ENCODE measurements at places on chromosomes 4 and X. TPM values are rescaled to one million over a fixed set of nuclear protein-coding genes. Genes with fewer than 3 reads are reported as not detected.
A peak's percentile ranks its signal among the peaks of the same experiment; 100 is the strongest.

- no peaks in the 10 kb centered on the region for H3K27me3 ChIP-seq
- H3K4me3 ChIP-seq: no peak overlapping the region
- H3K27ac ChIP-seq: peak overlapping the region; percentile 81
- no peaks in the 10 kb centered on the region for H3K36me3 ChIP-seq
Observed at GRCh38 chr4:76589872-76590797, 155.1 kb downstream of the SHROOM3 start.

DNA sequence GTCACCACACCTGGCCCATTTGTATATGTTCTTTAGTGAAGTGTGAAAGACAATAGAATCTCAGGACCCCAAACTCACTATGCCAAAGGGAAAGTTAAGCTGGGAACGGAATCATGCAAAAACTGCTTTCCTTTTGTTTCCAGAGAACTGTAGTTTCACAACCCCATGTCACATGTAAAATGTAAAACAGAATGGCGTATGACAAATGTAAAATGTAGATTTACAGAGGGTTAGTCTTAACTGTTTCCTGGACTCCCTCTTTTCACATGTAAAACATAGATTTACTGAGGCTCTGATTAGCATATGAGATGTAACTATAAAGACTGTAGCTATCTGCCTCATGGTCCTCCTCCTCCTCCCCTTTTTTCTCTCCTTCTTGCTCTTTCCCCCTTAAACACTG, 66.3 kb downstream of the ABLIM2 start:
- no peak for DNase-seq
- no peaks in the 10 kb centered on the region for H3K36me3 ChIP-seq
- H3K27me3 ChIP-seq: no peaks in the 10 kb centered on the region

The CFAP47 gene
- 0.78 TPM for total RNA-seq

DNA sequence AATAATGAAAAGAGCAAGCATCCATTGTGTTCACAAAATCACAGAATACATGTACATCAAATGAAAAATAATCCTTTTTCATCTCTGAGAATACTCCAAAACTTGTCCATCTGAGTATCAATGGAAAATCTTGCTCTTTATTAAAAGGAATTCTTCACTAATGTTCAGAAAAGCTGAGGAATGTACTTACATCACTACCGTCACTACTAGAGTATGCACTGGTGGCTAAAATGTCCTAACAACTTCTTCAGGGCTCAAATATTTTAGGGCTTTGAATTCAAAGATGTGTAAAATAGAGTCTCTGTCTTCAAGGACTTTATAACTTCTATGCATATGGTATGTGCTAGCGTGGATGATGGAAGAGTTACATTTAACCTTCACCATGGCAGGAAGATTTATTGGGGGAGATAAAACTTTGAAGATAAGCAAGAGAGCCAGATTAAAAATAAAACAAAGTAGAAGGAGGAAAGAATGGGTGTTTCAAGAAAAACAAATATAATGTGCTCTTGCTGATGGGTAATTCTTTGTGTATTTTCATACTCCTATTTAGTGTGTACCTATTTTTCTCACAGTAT, 55.1 kb downstream of the DMD start:
- H3K36me3 ChIP-seq: no peaks in the 10 kb centered on the region
- H3K27me3 ChIP-seq: no peaks in the 10 kb centered on the region
- no peak for DNase-seq
- no peak overlapping the region for H3K27ac ChIP-seq

- no peaks in the 10 kb centered on the region for H3K27me3 ChIP-seq
- H3K4me3 ChIP-seq: no peak overlapping the region
- H3K36me3 ChIP-seq: no peaks in the 10 kb centered on the region
- peak overlapping the region; percentile 63 for H3K27ac ChIP-seq
Observed at GRCh38 chr4:139798456-139798855, 132.8 kb downstream of the MGST2 start.

DNA sequence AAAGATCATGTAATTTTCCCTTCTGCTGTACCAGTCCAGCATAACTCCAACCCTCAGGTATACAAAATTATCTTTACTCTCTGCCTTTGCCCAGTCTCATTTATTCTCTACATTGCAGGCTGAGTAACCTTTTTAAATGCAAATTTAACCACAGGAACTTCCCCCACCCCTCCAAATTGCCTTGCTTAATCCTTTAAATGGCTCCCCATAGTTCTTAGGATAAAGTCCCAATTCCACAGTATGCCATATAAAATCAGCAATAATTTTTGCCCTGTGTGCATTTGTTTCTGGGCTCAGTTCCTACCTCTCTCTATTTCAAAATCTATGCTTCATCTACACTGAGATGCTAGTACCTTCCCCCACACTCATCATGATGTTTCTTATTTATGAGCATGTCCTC, 879.7 kb downstream of the RPA4 start:
- no peaks in the 10 kb centered on the region for H3K36me3 ChIP-seq
- no peak for DNase-seq
- no peaks in the 10 kb centered on the region for H3K4me1 ChIP-seq
- H3K4me3 ChIP-seq: no peak overlapping the region
- no peak overlapping the region for H3K27ac ChIP-seq
- H3K27me3 ChIP-seq: no peaks in the 10 kb centered on the region

The BTK gene
- total RNA-seq: 2.6 TPM

DNA sequence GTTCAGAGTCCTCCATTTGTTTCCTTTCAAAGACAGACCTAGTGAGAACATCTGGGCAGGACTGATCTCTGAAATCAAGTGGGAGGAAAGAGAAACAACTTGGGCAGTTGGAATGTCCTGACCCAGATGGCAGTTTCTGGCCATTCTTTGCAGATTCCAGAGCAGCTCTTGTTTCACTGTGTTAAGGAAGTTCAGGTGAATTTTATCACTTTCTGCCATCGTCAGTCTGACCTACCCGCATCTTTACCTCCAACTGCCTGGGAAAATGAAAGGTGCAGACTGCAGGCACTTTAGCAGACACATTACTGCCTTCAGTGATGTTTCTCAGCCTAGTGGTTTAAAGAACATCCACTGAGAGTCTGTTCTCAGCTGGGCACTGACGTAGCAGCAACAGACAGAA, 216.2 kb downstream of the CEP135 start:
- H3K27ac ChIP-seq: no peak overlapping the region
- H3K36me3 ChIP-seq: no peaks in the 10 kb centered on the region
- no peak for DNase-seq
- H3K4me3 ChIP-seq: no peak overlapping the region
- no peaks in the 10 kb centered on the region for H3K27me3 ChIP-seq
- H3K4me1 ChIP-seq: no peaks in the 10 kb centered on the region

The PCDH11X gene
- total RNA-seq: not detected

The SLIT2 gene
- 3.1 TPM for total RNA-seq

The TEX13B gene
- total RNA-seq: not detected

- no peak for DNase-seq
- H3K27me3 ChIP-seq: no peaks in the 10 kb centered on the region
Observed at GRCh38 chr4:177271915-177272766, 37.5 kb upstream of the NEIL3 start.

DNA sequence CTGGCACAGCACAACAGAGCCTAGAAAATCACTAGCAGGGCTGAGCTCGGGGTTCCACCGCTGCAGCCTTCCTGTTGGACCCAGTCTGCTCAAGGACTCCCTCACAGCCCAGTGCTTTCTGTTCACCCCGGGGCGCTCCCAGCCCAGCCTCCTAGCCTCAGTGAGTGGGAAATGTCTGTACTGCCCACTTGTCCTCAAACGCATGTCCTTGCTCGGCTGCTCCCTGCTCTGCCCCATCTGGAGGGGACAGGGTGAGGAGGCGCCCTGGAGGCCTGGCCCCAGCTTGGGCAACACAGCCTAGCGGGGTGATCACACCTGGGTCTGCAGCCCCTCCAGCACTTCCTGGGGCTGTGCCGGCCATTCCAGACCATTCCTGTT, 11.9 kb upstream of the CCNQ start:
- H3K4me1 ChIP-seq: peaks cover 10% of the 10 kb centered on the region
- no peak overlapping the region for H3K4me3 ChIP-seq
- no peak overlapping the region for H3K27ac ChIP-seq
- H3K36me3 ChIP-seq: no peaks in the 10 kb centered on the region

DNA sequence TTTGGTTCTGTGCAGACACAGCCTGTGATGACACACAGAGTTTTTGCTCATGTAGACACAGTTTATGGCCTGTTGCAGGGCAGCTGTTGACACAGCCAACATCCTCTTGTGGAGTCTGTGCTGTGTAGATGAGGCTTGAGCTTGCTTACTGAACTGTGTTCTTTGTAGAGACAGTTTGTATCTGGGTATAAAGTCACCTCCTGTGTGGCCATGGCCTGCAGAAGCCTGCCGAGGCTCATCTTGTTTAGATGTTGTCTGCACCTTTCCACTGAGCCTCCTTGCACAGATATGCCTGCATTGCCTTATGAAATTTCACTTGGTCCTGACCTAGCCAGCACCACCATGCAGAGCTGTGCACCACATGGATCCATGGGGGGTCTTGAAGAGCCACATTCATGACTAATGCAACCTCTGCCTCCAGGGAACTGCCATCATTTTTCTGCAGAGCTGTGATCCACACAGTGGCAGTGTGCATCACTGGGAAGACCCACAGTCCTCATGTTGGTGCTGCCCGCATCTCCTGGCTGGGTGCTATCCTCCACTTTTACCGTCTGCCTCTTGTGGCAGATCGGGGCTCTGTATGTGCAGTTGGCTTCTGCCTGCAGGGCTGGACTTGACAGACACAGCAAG, 198.0 kb upstream of the MAMLD1 start:
- H3K36me3 ChIP-seq: no peaks in the 10 kb centered on the region
- no peak overlapping the region for H3K4me3 ChIP-seq
- DNase-seq: no peak
- no peaks in the 10 kb centered on the region for H3K4me1 ChIP-seq

- no peaks in the 10 kb centered on the region for H3K27me3 ChIP-seq
- no peaks in the 10 kb centered on the region for H3K36me3 ChIP-seq
- no peak overlapping the region for H3K4me3 ChIP-seq
- no peaks in the 10 kb centered on the region for H3K4me1 ChIP-seq
- DNase-seq: no peak
- no peak overlapping the region for H3K27ac ChIP-seq
Observed at GRCh38 chr4:181911420-181911819, 331.8 kb upstream of the TENM3 start.

GRCh38 chrX:96929036-96929435, 45.3 kb downstream of the RPA4 start:
- no peak overlapping the region for H3K27ac ChIP-seq
- no peak for DNase-seq
- H3K4me1 ChIP-seq: no peaks in the 10 kb centered on the region
- no peak overlapping the region for H3K4me3 ChIP-seq
- H3K27me3 ChIP-seq: no peaks in the 10 kb centered on the region

- no peaks in the 10 kb centered on the region for H3K27me3 ChIP-seq
- H3K36me3 ChIP-seq: no peaks in the 10 kb centered on the region
- DNase-seq: no peak
- no peak overlapping the region for H3K4me3 ChIP-seq
Observed at GRCh38 chr4:169013396-169013795, 3.3 kb upstream of the CBR4 start.

The ATP6AP1 gene
- total RNA-seq: 51.4 TPM

- H3K4me1 ChIP-seq: no peaks in the 10 kb centered on the region
- H3K27me3 ChIP-seq: no peaks in the 10 kb centered on the region
- H3K4me3 ChIP-seq: no peak overlapping the region
- no peak for DNase-seq
Observed at GRCh38 chr4:172155838-172156345, 342.7 kb downstream of the GALNTL6 start.

The ARHGAP6 gene
- total RNA-seq: 10.9 TPM

GRCh38 chr4:109750652-109751244, 20.9 kb upstream of the PLA2G12A start:
- no peak overlapping the region for H3K4me3 ChIP-seq
- no peak for DNase-seq
- peaks cover 17% of the 10 kb centered on the region for H3K4me1 ChIP-seq
- no peak overlapping the region for H3K27ac ChIP-seq
- no peaks in the 10 kb centered on the region for H3K36me3 ChIP-seq

The PALLD gene
- total RNA-seq: 46.8 TPM

DNA sequence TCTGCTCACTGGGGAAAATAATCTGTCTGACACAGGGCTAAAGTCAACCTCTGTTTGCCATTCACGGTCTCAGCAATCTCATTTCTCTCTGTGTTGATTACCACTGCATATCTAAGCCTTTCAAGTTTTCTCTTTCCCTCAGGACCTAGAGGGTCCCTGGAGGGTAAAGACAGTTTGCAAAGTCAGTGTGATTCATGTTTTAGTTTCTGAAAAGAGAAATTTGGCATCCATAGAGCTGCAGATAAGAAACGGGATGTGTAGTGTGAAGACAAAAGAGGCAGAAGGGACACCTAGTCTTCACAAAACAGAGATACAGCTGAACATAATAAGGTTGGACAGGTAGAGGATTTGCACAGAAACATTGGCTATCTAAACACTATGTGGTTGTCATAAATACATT, 34.5 kb upstream of the KDR start:
- H3K4me1 ChIP-seq: no peaks in the 10 kb centered on the region
- no peak overlapping the region for H3K27ac ChIP-seq
- no peaks in the 10 kb centered on the region for H3K27me3 ChIP-seq
- no peak for DNase-seq

GRCh38 chr4:185346975-185347601, 48.6 kb downstream of the LRP2BP start:
- H3K4me3 ChIP-seq: no peak overlapping the region
- H3K36me3 ChIP-seq: peaks cover 2% of the 10 kb centered on the region
- no peak overlapping the region for H3K27ac ChIP-seq
- DNase-seq: no peak
- no peaks in the 10 kb centered on the region for H3K27me3 ChIP-seq

GRCh38 chrX:46984705-46985104, 72.5 kb downstream of the JADE3 start:
- no peaks in the 10 kb centered on the region for H3K27me3 ChIP-seq
- DNase-seq: no peak
- no peaks in the 10 kb centered on the region for H3K4me1 ChIP-seq
- no peak overlapping the region for H3K4me3 ChIP-seq
- H3K36me3 ChIP-seq: no peaks in the 10 kb centered on the region

The CFAP99 gene
- not detected for total RNA-seq

GRCh38 chr4:82247171-82247570, 126.6 kb downstream of the HNRNPD start:
- no peaks in the 10 kb centered on the region for H3K27me3 ChIP-seq
- no peak overlapping the region for H3K4me3 ChIP-seq
- no peak overlapping the region for H3K27ac ChIP-seq
- no peaks in the 10 kb centered on the region for H3K4me1 ChIP-seq
